Right cardiac atrium (tissue), 5 donors: ENCODE measurements at places on chromosomes 5 and 9. TPM values are rescaled to one million over a fixed set of nuclear protein-coding genes. Genes with fewer than 3 reads are reported as not detected.
A peak's percentile ranks its signal among the peaks of the same experiment; 100 is the strongest.

GRCh38 chr9:2216591-2216990, 201.4 kb downstream of the SMARCA2 start:
- DNase-seq: no peak

- no peak for DNase-seq
Measured at GRCh38 chr5:143880178-143880577, 68.2 kb downstream of the HMHB1 start.

GRCh38 chr5:132962429-132963021, 909 bp downstream of the AFF4 start:
- DNase-seq: no peak

DNA sequence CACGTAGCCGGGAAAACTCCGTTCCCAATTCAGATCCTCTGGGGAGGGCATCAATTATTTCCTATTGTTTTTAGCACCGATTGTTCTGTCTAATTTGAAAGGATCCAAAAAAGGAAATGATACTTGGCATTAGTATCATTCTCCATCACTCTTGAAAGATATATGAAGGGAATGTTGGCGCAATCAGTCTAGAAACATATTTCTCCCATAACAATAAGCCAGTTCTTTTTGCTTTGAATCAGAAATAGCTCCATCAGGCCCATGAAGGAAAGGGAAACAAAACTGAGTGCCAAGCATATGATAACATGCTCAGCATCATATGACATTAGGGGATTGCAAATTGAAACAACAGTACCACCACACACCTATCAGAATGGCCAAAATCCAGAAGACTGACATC, 39.8 kb downstream of the SRD5A1 start:
- no peak for DNase-seq

- no peak for DNase-seq
Measured at GRCh38 chr9:133268335-133269056, 6.5 kb downstream of the ABO start.

- DNase-seq: peak; percentile 67
Measured at GRCh38 chr5:172858511-172858989, 24.5 kb downstream of the ERGIC1 start.

DNA sequence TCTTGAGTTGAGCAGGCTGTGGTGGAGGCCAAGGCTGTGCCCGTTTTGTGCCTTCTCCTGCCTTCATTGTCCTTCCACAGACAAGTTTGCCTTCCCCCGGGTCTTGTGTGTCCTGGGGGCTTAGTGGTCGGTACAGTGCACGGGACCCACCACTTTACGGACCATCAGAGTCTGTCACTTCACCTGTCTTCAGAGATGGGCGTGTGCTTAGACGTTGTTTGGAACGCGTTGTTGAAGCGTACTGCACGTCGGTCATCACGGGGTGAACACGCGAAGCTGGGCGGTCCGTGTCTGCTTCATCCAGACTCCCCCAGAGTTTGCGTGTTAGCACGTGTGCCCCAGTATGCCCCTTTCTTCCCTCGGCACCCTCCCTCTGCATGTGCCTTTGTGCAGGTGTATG, 24.8 kb downstream of the CEP72 start:
- DNase-seq: no peak

- DNase-seq: peak; percentile 92
Measured at GRCh38 chr5:93621327-93621798, 38.3 kb downstream of the NR2F1 start.

DNA sequence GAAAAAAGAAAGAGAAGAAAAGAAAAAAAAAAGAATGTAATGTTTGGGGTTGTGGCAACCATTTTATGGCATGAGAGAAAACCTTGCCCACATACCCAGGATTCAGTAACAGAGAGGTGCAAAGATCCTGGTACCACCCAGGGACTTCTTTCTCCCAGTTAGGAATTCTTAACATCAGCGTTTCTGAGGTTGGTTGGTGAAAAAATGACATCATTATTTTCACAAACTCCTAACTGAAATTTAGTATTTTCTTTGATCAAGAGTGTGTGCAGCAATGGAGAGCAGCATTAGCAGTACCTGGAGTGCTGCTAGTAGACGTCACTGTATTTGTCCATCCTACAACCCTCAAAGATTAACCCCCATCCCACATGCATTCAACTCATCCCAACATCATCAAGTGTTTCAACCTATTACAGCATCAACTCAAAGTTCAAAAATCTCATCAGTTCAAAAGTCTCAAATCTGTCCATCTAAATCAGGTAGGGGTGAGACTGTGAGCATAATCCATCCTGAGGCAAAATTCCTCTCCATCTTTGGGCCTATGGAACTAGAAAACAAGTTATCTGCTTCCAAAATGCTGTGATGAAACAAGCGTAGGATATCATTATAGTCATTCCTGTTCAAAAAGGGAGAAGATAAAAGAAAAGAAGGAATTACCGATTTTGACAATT, 60.1 kb upstream of the MSX2 start:
- no peak for DNase-seq

- DNase-seq: no peak
Measured at GRCh38 chr5:14369780-14370179, 211.8 kb upstream of the OTULINL start.

DNA sequence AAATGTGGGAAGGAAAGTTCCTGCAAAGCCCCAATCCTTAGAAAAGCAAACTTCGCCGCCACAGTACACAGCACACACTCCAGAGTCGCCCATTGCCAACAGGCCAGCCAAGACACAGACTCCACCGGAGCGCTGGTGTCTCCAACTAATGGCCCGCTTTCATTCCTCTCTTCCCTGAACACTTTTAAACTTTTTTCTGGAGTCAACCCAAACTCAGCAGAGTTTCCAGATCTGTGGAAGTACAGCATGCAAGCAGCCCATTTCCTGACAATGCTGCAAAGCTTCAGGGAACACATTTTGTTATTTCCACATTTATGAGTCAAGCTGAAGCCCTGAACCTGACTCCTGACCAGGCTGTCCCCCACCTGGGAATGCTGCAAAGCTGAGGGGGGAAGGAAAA, 351.9 kb downstream of the NFIB start:
- peak; percentile 79 for DNase-seq

DNA sequence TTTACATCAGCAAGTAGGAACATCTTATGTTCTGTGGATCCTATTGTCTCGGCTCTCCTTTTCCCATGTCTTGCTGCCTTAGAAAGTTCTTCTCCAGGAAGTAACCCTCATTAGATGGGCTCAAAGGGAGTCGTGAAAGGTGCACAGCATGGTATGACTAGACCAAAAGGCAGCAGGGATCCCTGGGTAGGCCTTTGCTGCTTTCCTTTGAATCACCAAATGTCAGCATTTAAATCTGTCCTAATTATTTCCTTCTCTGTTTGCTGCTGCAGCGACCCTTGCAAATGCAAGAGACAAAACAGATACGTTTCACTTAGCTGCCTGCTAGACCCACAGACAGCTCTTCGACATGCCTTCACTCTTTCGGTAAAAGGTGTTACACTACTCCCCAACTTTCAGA, 218.4 kb downstream of the ACTL7B start:
- DNase-seq: no peak

C9orf153 gene
- total RNA-seq: 0.35 TPM
